ENCODE measurements at places on chromosomes 2 and 18.
A peak's percentile ranks its signal among the peaks of the same experiment; 100 is the strongest.

GRCh38 chr2:239559417-239560261 lies 158.8 kb upstream of the HDAC4 start:
- no peak for DNase-seq

DNA sequence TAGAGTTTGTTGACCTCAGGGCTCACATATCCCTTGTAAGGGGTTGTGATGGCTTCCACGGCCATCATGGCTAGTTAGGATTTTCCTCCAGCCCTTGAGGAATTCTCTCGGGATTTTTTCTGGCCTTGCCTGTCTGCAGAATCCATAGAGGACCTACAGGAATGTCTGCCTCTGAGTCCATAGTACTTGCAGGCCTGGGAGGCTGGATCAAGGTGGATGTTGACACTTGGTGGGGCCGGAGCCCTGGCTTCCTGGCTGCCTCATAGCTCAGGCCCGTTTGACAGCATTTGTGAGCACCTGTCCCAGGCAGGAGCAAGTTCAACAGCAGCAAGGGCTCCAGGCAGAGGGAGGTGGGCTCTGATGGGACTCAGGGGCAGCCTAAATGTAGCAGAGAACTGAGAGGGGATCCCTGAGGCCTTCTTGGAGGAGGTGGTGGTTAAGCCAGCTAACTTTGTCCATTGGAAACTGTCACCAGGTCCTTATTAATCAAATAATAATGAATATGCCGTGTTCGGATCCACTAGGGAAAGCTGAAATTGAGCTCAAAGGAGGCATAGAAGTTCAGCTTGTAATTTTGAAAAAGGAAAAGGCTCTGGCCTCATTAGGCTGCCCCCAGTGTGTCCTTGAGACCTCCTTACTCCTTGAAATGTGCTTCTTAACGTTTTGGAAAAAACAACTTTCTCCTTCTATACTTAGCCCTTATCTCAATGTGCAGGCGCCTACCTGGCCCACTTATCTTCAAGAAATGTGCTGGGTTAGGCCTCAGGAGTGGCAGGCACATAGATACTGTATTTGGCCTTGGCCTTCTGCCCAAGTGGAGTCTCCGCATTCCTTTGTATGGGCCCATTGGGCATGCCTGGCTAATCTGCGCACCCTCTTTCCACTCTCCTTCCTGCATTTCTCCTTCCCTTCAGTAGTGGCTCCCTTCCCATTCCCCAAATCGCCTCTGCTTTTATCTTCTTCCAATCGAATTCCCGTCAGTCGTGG lies 66.9 kb downstream of the HPCAL1 start:
- no peak for DNase-seq

DNA sequence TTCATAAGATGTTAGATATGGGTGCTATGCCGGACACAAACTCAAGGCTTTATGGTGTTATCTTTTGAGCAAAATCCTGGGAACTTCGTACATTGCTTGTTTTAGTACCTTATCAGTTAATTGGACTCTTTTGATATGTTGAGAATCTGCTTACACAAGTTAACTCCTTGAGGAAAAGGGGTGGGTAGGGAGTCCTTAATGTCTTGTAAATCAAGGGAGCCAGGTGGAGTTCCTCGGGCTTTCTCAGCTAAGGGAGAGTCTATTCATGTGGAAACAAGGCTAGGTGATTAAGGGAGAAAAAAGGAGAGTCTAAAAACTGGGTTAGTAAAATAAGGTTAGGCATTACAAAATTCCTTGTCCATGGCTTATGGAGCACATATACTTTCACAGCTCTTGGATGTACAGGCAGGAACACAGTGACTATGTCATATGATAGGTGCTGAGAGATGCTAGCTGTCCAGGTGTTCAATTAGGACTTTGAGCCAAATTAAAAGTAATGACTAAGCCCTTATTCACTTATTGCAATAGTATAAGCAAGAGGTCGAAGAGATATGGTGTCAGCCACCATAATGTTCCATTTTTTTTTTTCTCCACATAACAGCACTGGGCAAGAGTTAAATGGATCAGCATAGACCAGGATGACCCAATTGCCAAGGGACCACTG lies 59.5 kb upstream of the DYNAP start:
- no peak for DNase-seq

DNA sequence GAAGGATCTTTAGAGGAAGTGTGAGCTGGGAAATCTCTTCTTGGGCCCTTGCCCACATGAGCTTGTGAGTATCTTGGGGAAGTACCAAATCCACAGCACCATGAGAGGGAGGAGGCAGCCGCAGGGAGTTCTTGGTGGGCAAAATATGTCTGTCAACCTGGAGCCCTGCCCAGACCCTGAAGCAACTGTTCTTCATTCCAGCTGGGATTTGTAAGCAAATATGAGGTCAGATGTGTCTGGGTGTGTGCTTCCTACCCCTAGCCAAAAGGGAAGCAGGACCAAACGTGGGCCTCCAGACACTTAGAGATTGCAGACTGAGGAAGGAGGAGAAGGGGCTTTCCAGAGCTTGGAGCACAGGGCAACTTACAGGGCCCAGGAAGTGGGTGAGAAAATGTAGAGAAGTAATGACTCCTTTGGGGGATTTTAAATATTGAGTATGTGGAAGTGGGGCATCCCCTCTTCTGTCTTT lies 41.9 kb downstream of the TMEM247 start:
- DNase-seq, result no peak

DNA sequence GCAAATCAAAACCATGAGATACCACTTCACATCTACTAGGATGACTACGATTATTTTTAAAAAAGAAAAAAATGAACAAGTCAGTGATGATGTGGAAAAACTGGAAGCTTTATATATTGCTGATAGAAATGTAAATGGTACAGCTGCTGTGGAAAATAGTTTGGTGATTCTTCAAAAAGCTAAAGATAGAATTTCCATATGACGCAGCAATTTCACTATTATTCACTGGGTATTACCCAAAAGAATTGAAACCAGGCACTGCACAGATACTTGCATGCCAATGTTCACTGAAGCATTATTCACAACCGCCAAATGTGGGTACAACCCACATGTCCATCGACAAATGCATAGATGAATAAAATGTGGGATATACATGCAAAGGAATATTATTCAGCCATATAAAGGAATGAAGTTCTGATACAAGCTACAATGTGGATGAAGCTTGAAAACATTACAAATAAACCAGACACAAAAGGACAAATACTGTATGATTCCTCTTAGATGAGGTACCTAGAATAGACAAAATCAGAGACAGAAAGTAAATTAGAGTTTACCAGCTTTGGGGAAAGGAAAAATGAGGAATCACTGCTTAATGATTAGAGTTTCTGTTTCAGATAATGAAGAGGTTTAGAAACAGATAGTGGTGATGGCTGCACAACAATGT lies 11.1 kb downstream of the RTTN start:
- no peak for DNase-seq

GRCh38 chr2:103208916-103209315 lies 447.1 kb downstream of the TMEM182 start:
- DNase-seq, result no peak

GRCh38 chr18:30888344-30888743 lies 154.2 kb downstream of the DSC3 start:
- DNase-seq, result no peak

- no peak for DNase-seq
Observed at GRCh38 chr2:150630587-150631235, 143.2 kb upstream of the RND3 start.

DNA sequence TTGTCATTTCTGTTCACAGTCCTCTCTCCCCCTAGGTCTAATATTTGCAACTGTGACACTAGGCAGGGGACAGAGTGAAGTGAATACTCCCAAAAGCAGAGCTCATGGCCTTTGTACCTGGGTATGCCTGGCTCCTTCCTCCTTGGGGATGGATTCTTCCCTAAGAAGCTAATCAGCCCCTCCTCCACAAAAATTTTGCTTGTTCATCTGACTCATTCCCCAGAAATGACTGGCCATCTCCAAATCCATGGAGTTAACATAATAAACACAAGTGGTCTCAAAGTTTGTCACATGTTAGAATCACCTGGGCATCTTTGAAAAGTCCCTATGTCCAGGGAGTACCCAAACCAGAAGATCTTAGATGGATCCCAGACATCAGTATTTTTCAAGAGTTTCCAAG lies 65.3 kb downstream of the SUCLG1 start:
- DNase-seq, result no peak

DNA sequence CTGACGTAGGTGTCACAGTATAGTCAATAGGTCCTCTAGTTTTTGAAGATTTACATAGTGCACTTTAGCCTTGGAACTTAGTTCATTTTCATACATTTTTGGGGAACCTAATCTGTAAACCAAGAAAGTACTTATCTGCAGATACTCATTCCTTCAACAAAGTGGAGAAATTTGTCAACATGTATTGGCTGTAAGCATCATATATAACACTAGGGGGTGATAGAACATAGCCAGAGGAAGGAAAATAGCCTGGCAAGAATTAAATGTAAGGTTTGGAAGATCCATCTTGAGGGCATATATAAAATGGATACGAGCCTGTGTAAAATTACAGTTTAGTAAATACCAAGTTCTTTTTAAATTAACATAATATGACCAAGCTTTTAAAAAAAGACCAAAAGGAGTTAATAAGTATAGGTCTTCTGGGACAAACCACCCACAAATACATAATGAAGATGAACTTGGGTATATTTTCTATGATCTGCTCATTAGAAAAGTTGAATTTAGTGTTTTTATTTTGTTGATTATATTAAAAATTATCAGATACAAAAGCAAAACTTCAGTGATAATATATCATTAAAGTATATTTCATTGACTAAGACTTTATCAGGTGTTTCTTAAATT lies 18.2 kb downstream of the RPL37A start:
- DNase-seq, result peak; percentile 76

- no peak for DNase-seq
Observed at GRCh38 chr2:6920743-6921064, 3.5 kb downstream of the RNF144A start.

DNA sequence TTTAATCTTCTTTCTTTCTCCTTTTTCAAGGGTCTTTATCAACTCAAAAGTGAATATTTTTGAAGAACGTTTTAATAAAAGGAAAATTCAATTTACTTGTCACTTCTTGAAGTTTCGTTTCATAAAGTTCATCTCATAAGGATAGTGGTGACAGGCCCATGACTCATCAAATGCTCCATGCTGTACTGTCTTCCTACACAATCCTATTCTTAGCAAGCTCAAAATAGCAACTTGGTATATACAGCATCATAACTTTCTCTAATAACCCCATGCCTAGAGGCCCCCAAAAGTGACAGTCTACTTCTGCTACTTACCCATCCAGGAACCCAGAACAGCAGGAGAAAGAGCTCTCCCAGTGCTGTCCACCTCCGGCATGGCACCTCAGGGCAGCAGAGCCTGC lies 7.7 kb downstream of the FBXO15 start:
- no peak for DNase-seq

- DNase-seq, result no peak
Observed at GRCh38 chr2:214031566-214031965, 379.3 kb upstream of the VWC2L start.

DNA sequence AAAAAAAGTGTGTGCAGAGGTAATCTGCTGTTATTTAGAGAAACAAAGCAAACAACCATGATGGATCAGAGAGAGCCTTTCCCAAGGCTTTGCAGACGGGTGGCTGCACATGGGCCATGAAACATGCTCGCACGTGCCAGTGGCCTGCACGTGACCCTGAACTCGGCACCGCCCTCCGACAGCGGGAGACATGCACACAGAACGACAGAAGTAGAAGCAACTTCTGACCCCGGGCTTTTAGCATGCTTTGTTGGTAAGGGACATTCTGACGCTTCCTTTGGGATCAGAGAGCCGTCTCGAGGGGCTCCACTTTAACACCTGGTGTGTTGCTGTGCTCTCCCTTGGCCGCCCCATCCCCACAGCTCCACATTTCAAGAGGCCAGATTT lies 112.5 kb downstream of the KCNF1 start:
- peak; percentile 31 for DNase-seq

Measured in NCI-H510A treated with DMSO at 0.1 percent for 48 hours (cell line).